ENCODE measurements at places on chromosomes 5 and 9. TPM values are rescaled to one million over a fixed set of nuclear protein-coding genes. Genes with fewer than 3 reads are reported as not detected.

- peak; percentile 73 for DNase-seq
- no peaks in the 10 kb centered on the region for H3K27me3 ChIP-seq
- H3K27ac ChIP-seq, result peak overlapping the region; percentile 97
- H3K4me1 ChIP-seq, result peaks cover 46% of the 10 kb centered on the region
- no peak overlapping the region for H3K4me3 ChIP-seq
- H3K36me3 ChIP-seq, result no peaks in the 10 kb centered on the region
These were observed 662.2 kb upstream of the ZNF608 start for GRCh38 chr5:125408448-125409233.

- peaks cover 16% of the 10 kb centered on the region for H3K4me1 ChIP-seq
- no peak overlapping the region for H3K4me3 ChIP-seq
These were observed 1.4 kb downstream of the GRIA1 start for GRCh38 chr5:153491856-153492255.

DNA sequence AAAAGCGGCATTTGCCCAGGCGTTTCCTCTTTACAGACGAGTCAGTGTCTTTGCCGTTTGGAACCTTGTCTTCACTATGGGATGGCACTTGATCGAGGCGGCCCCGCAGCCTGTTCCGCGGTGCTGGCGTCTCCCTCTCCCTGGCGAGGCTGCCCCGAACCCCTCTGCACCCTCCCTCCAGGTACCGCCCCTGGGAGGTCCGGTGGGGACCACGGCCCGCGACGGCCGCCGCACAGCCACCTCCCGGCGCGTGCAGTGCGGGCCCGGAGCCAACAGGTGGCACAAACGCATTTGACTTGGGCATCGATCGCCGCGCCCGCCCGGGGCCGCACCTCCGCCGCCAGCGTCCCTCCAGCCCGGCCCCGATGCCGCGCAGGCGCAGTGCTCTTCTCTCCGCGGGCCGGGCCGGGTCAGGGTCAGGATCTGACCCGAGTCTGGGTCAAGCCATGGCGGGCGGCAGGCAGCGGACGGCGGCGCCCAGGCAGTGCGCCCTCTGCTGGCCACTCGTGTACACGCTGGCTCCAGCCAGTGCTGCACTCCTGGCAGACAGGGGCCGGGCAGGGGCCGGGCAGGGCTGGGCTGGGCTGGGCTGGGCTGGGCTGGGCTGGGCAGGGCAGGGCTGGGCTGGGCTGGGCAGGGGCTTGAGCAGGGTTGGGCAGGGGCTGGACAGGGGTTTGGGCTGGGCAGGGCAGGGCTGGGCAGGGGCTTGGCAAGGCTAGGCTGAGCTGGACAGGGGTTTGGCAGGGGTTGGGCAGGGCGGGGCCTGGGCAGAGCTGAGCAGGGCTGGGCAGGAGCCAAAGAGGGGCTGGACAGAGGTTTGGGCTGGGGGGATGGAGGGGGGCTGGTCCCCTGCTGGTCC is 155.8 kb upstream of the IRX4 start:
- no peaks in the 10 kb centered on the region for H3K36me3 ChIP-seq
- DNase-seq, result no peak
- H3K4me1 ChIP-seq, result peaks cover 7% of the 10 kb centered on the region

The GPR21 gene
- 0.25 TPM for polyA plus RNA-seq

The FSTL4 gene
- 4.2 TPM for polyA plus RNA-seq

DNA sequence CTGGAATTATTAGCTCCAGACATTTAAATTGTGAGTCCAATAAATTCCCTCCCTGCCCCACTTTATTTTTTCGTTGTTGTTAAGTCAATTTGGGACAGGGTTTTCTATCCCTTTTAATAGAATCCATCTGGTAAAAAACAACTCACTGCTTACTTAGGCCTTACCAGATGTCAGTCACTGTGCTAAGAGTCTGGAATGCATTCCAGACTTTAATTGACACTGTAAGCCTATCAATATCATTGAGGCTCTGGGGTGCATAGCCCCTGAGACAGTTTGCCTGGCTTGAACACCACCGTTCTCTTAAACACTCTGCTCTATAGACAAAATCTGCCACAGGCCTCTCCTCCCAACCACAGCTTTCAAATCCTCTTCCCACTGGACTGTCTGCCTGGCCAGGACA is 175.9 kb downstream of the NSG2 start:
- DNase-seq, result no peak
- H3K27me3 ChIP-seq, result no peaks in the 10 kb centered on the region
- no peak overlapping the region for H3K27ac ChIP-seq
- H3K4me3 ChIP-seq, result no peak overlapping the region
- no peaks in the 10 kb centered on the region for H3K36me3 ChIP-seq

DNA sequence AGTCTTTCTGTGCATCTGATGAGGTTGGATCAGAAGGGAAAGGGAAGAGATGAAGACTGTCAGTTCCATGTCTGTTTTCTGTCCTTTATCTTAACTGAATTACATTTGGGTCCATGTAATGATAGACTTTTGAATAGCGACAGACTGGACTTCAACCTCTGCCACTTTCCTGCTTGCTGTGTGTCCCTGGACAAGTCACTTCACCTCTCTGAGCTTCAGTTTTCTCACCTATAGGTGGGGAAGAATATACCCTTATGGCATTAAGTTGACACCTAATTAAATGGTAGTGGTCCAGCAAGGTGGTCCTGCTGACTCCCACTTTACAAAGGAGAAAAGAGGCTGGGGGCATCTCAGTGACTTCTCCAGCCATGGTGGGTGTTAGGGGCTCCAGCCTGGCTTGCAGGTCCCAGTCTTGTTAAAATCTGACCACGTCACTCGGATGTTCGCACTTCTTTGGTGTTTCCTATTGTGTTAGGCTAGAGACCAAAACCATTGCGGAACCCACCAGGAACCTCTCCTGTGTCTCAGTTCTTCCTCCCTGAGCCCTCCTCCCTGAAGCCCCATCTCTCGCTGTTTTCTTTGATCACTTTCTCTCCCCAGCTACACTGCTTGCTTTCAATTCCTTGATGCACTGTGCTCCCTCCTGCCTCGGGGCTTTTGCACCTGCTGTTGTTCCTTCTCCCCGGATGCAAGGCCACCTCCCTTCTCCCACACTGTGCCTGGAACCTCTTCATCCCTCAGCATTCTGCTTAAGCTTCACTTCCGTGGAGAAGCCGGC is 256.5 kb downstream of the NSG2 start:
- no peak overlapping the region for H3K4me3 ChIP-seq
- no peak overlapping the region for H3K27ac ChIP-seq
- H3K27me3 ChIP-seq, result no peaks in the 10 kb centered on the region
- DNase-seq, result no peak
- no peaks in the 10 kb centered on the region for H3K36me3 ChIP-seq
- no peaks in the 10 kb centered on the region for H3K4me1 ChIP-seq

GRCh38 chr5:30838936-30839496 is 354.5 kb upstream of the CDH6 start:
- no peaks in the 10 kb centered on the region for H3K36me3 ChIP-seq
- no peak overlapping the region for H3K27ac ChIP-seq
- no peaks in the 10 kb centered on the region for H3K4me1 ChIP-seq
- DNase-seq, result no peak
- no peaks in the 10 kb centered on the region for H3K27me3 ChIP-seq
- H3K4me3 ChIP-seq, result no peak overlapping the region
